Brain pericyte (primary cell): ENCODE measurements at places on chromosomes 12 and 14.

- no peak for DNase-seq
These were observed 133.8 kb upstream of the CLEC14A start for GRCh38 chr14:38389681-38390080.

DNA sequence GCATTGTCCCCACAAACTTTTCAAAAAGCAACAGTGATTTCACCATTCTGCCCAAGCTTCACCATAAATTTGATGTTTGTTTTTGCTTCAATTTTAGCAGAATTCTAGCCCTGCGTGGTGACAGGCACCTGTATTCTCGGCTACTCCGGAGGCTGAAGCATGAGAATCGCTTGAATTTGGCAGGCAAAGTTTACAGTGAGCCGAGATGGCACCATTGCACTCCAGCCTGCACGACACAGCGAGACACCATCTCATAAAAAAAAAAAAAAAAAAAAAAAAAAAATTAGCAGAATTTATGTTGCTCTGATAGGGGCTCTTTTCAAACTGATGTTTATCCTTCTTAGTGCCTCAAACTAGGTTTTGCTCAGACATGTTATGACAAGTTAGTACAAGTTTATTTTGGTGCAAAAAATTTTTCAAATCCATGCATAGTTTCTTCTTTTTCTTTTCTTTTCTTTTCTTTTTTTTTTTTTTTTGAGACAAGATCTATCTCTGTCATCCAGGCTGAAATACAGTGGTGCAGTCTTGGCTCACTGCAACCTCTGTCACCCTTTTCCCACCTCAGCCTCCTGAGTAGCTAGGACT, 24.3 kb downstream of the RASSF3 start:
- no peak for DNase-seq

DNA sequence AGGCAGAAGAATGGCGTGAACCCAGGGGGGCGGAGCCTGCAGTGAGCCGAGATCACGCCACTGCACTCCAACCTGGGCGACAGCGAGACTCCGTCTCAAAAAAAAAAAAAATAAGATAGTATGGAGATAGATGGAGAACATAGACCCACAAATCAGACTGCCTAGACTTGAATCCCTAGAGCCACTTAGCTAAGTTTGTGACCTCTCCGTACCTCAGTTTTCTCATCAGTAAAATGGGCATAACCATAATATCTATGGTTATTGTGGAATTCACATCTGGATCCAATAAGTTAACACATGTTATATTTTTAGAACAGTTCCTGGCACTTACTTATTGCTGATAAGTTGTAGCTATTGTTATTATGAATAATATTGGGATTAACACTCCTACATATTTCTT, 7.2 kb downstream of the PROX2 start:
- no peak for DNase-seq

DNA sequence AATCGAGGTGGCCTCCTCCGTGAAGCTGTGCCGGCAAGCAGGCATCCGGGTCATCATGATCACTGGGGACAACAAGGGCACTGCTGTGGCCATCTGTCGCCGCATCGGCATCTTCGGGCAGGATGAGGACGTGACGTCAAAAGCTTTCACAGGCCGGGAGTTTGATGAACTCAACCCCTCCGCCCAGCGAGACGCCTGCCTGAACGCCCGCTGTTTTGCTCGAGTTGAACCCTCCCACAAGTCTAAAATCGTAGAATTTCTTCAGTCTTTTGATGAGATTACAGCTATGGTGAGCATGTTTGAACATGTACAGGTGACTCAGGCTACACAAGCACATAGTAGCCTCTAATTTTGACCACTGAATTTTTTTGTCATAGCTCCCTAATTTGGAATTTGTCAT, 59.7 kb downstream of the ATP2A2 start:
- DNase-seq, result no peak

GRCh38 chr12:76898442-76898841, 19.6 kb upstream of the CSRP2 start:
- DNase-seq, result no peak

GRCh38 chr12:57273516-57273915, 22.5 kb upstream of the STAC3 start:
- DNase-seq, result no peak
